ENCODE measurements at places on chromosomes 1 and 21.

GRCh38 chr21:31479714-31480113, 135.7 kb upstream of the TIAM1 start:
- DNase-seq: peak; percentile 84

GRCh38 chr1:201702936-201703335, 126.0 kb upstream of the IPO9 start:
- peak; percentile 98 for DNase-seq

- DNase-seq: no peak
These were observed 31.7 kb upstream of the DNAH14 start for GRCh38 chr1:224897529-224898327.

DNA sequence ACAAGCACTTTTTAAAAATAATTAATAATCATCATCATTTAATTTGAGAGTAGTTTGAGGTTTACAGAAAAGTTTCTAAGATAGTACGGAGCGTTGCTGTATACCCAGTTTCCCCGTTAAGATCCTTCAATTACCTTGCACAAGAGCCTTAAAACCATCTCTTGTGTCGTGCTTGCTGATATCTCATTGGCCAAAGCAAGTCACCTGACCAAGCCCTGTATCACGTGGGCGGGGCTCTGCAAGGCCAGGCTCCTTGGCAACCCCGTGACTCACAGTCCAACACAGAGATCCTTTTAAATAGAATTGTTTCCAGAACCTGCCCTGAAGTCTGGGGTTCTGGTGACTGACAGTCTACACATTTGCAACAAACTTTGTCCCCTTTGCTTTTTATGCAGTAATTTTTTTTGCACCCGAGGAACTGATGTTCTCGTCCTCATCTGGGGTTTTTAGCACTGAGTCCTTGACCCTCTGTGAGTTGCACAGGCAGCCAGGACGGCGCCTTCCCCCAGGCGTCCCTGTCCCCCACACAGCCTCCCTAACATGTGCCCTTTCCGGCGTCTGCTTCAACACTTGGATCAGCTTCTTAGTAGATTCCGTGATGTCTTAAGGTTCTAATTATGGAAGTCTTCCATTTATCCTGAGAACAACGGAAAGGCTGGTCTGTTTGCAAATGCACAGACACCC, 183.3 kb upstream of the TMEM51 start:
- no peak for DNase-seq

- DNase-seq: peak; percentile 55
These were observed 10.8 kb downstream of the SCNN1D start for GRCh38 chr1:1291023-1291528.

DNA sequence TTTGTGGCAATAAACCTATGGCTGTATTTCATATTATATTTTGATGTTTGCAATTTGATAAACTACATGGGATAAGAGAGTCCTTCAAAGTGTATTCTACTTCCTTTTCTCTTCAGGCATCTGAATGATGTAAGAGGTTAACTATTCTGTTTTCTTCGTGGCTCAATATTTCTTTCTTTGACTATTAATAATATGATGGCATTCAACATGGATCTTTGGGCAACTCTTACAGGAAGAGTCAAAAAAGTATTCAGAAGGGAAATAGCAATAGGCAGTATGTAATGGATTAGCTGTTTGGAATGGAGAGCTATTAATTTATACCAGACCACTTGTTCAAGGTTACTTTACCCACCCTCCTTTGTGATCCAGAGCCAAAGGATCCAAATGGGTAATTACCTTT, 74.4 kb downstream of the HMCN1 start:
- no peak for DNase-seq

- DNase-seq: no peak
These were observed 13.0 kb downstream of the LSS start for GRCh38 chr21:46215436-46216131.

DNA sequence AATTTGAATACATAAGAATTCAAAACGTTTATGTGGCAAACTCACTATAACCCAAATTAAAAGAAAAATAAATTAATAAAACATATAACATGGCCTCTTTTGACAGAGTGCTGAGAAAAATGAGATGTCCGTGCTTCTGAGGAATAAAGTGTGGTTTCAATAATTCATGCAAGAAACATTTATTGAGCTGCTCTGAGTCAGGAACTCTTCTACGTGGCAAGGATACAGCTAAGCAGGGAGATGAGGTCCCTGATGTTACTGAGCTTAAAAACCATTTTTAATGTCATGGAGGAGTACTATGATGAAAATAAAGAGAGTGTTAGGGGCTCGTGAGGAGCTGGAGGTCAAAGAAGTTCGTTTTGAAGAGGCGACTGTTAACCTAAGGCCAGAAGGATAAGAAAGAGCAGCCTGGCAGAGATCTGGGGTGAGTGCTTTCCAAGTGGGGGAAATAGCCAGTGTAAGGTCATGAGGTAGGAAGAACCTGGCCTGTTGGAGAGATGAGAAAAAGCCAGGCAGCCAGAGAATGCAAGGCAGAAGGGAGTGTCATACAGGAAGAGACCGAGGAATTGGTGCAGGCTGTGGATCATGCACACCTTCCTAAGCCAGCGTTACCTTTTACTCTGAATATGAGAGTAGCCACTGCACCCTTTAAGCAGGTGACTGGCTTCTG, 182.2 kb upstream of the DUSP10 start:
- no peak for DNase-seq

- peak; percentile 44 for DNase-seq
These were observed 52.0 kb upstream of the TMPRSS2 start for GRCh38 chr21:41559658-41560631.

GRCh38 chr1:6172549-6172948, 7.6 kb downstream of the CHD5 start:
- DNase-seq: no peak

All from NCI-H146 (cell line).